ENCODE measurements at places on chromosomes 2 and 18. TPM values are rescaled to one million over a fixed set of nuclear protein-coding genes. Genes with fewer than 3 reads are reported as not detected.

GRCh38 chr18:67634631-67635338 is 118.3 kb upstream of the DSEL start:
- DNase-seq = no peak

GRCh38 chr2:74252036-74252435 is 53.6 kb downstream of the MTHFD2 start:
- DNase-seq = no peak

GRCh38 chr2:22487541-22487940 is 897.4 kb upstream of the KLHL29 start:
- no peak for DNase-seq

The CTLA4 gene
- total RNA-seq = 30.7 TPM

The FKBP1B gene
- 1.3 TPM for total RNA-seq

The IL36G gene
- total RNA-seq = not detected

The KCNS3 gene
- total RNA-seq = not detected

GRCh38 chr2:38228753-38229152 is 148.3 kb downstream of the ATL2 start:
- DNase-seq = no peak

The MFSD2B gene
- total RNA-seq = 0.32 TPM

- no peak for DNase-seq
Observed at GRCh38 chr2:232896111-232896510, 26.0 kb downstream of the SNORC start.

DNA sequence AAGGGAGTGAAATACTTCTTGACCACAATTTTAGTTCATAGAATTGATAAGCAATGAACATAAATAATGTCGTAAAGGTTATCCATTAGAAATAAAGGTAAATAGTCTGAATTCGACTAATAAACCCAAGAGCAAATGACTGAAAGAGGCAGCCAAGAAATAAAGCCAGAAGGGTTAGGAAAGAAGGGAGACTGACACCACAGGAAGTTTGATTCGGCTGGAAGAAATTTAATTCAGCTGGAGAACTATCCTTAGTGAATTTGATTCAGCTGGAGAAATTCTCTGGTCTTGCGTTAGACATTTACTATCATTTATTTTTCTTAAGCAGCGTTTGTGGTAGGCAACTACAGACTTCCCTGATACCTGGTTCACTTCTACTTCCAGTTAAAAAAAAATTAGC is 429.6 kb downstream of the PID1 start:
- DNase-seq = no peak

DNA sequence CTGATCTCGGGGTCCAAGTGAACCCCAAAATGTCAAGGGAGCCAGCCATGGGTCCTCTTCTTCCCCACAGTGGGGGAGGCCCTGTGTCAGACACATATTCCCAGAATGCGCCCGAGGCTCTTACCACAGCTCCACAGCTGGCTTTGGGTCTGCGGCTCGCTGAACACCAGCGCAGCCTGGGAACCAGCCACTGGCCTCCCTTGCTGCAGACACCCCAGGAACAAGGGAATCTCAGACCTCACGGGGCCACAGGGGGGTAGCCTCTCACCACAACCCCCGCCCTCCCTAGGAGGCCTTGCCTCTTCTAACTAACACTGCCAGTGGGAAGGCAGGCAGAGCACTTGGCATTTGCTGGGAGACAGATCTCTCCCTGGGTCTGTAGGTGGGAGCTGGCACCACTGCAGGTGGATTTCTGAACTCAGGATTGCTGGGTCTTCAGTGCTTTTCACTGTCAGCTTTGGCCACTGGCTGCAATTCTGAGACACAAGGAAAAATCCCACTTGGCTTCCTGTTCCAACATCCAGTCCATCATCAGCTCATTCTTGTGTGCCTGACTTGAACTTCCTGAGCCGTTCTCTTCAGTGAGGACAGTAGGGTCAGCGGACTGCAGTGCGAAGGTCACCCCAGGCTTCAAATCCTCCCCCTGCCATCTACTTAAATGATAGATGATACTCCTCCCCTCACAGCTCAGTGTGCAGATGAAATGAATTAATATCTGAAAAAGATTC is 128.7 kb downstream of the CAPN13 start:
- no peak for DNase-seq

- peak; percentile 43 for DNase-seq
Observed at GRCh38 chr18:69945220-69946114, 2.2 kb downstream of the CD226 start.

DNA sequence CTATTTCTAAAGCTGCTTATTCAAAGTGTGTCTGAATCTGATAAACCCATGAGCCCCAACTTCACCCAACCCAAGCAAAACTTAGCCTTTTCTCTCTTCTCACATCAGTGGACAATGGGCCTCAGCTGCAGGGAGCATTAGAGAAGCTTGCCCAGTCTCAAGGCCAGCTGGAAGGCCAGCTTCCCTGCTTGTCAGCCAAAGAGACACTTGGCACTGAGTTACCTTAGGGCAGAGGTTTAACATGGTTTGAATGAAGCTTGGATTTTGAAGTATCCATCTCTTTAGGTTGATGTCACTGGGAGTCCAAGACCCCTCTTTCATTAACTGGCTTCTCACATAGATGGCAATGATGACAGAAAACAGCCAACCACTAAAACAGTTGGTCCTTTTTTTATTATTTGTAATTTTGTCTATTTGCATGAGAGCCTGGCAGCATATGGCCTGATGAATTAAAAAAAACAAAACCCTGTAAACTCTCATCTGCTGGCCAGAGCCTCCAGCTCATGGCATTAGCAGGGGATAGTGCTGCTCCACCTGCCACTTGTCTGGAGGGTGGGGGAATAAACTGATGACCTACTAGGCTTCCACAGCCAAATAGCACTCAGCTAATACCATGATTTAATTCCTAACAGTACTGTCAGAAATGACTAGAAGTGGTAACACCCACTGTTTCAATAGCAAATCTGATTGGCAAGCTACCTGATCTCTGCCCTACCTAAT is 137.0 kb downstream of the UBE2E3 start:
- no peak for DNase-seq
